H9 (cell line): ENCODE measurements at places on chromosomes 5 and 9.
A peak's percentile ranks its signal among the peaks of the same experiment; 100 is the strongest.

GRCh38 chr9:125992557-125992956, 245.4 kb downstream of the PBX3 start:
- DNase-seq = peak; percentile 19

DNA sequence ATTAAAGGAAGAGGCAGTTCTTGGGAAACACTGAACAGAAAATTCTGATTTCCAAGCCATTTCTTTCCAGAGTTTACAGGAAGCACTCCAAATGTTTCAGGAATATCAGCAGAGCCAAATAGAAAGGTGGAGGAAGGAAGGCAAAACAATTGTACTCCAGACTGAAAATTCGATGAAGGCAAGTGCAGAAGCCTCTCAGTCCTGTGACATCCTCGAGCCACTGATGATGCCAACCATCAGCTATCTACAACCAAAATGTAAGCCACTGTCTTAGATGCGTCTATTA, 2.2 kb downstream of the LMAN2 start:
- DNase-seq = no peak

DNA sequence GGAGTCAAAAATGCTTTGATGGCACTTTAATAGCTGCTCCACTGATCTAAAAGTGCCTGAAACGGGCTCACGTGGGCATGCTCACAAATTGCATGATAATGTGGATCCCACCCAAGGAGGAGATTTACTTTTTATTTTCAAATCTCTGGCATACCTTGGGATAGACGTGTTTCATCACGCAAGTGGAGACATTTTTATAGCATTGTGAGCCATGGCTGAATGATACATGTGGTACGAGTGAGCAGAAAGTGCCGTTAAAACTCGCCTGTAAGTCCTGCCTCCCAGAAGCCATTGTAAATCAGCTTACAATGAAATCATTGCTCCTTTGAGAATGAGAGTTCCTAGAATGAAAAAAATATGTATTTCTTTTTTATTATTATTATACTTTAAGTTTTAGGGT, 514.7 kb downstream of the MAT2B start:
- no peak for DNase-seq

DNA sequence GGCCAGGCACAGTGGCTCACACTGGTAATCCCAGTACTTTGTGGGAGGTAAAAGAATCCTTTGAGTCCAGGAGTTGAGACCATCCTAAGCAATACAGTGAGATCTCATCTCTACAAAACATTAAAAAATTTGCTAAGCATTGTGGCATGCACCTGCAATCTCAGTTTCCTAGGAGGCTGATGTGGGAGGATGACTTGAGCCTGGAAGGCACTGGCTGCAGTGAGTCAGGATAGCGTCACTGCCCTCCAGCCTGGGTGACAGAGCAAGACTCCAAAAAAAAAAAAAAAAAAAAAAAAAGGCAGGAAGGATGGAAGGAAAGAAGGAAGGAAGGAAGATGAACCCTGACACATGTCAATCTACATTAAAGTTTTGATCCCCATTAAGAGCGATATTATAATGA, 1452.2 kb upstream of the ACO1 start:
- DNase-seq = no peak

DNA sequence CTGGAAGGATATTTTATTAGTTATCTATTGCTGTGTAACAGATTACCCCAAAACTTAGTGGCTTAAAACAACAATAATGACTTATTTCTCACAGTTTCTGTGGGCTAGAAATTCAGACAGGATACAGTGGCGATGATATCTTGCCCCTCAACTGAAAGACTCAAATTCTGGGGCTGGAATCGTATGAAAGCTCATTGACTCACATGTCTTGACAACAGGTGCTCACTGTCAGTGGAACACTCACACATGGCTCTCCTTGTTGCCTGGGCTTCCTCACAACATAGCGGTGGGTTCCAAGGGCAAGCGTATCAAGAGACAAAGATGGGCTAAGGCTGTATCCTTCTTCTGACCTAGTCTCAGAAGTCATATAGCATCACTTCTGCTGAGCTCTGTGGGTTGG, 3.7 kb upstream of the GNPDA1 start:
- DNase-seq = no peak
